ENCODE measurements at places on chromosomes 1 and 21.

- DNase-seq: no peak
These were observed at the start of gene TNFAIP8L2 for GRCh38 chr1:151156515-151156819. TSS of gene TNFAIP8L2 (plus strand) at chr1:151156649. CDS start at chr1:151158698, 2,049 bp downstream.

GRCh38 chr1:92485381-92486250, 1.1 kb downstream of the GFI1 start:
- DNase-seq: peak; percentile 40

- DNase-seq: peak; percentile 55
These were observed 1.6 kb upstream of the TMCC2 start for GRCh38 chr1:205225901-205226765.

- DNase-seq: no peak
These were observed 363.5 kb downstream of the KCNH1 start for GRCh38 chr1:210770396-210770984.

DNA sequence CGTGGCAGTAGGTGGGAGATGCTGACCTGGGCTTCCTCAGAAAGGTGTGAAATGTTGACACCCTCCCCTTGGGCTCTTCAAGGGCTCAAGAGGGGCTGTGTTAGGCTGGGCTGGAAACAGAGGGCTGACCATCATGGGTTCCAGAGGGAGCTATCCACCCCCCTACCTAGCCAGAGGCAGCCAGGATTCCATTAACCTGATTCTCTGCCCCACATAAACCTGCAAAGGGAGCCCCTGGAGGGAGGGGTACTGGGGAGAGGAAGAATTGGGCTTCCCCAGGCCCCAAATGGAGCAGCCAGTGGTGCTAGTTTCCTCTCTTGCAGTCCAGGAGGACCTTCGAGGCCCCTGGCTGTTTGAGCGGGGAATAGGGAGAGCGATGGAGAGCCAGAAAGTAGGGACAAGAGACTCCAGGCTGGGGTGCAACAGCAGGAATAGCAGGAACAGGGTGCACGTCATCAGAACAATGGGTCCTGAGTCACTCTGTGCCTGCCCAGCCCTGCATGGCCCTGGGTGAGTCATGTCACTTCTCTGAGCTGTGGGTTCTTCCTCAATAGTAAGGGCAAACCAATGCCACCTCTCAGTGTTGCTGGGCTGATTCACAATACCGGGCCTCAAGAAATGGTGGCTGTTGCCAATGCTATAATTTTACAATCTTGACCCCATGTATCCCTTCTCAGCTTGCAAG, 121.2 kb downstream of the EPHB2 start:
- DNase-seq: no peak

DNA sequence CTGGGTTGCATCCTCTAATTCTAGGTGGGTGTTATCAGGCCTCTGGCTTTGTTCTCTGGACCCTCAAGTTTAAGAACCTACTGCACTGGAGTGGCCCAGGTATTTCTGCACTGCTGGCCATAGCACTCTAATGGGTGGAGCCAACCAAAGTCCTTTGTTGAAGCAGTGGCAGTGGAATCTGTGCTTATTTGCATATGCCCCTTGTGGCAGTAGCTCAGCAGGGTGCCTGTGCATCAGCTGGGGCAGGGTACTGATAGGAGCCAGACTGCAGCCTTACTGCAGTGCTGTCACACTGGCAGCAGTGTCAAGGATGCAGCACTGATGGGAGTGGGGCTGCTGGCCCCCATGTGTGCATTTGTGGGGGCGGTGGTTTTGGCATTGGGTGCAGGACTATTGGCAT, 660.6 kb downstream of the LRRIQ3 start:
- DNase-seq: no peak

GRCh38 chr1:27021354-27022031, 8.8 kb upstream of the TENT5B start:
- DNase-seq: peak; percentile 23

DNA sequence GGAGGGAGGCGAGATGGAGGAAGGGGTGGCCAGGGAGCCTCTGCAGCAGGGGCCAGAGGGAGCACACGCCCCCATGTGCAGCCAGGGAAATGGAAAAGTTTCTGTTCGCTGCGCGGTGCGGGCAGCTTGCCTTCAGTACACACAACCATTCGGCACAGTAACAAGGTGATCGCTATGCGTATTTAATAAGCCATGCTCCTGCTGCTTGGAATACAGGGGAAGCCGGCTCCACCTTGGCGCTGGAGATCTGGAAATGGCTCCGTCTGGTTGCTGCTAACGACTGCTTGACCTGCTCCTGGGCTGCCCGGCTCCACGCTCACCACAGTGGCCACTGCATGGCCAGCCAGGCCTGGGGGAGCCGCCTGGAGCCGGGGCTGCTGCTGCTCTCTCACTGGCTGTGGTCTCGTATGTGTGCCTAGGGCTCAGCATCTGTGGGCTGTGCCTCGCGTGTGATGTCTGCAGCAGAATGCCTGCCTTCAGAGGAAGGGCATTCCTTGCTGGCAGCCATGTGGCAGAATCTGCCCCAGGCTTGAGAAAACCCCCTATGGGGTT, 86.4 kb upstream of the ACTL8 start:
- peak; percentile 21 for DNase-seq

Measured in NCI-H2081 (cell line).